ENCODE measurements at places on chromosomes 5 and 9.

DNA sequence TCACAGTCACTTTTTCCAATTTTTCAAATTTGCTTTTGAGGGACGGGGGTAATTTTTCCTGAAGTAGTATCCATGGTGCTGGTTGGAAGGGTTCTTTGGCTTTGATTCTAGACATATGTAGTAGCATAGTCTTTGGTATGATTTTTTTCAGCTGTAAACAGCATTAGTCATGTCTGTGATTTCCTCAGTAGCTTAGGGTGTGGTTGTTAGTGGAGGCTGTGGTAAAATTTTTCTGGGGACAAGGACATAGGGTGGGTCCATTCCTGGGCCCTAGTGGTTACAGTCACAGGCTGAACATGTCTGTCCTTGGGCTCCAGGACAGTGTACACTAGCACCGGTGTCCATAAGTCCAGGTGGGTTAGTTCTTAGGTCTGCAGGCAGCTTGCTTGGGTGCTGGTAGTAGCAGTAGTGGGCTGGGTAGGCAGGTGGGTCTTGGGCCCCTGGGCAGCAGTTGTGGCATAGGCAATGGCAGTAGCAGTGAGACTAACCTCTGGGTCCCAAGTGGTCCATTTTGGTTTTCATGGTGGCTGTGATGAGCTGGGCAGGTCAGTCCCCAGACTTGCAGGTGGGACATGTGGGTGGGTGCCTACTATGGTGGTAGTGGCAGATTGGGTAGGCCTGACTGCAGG lies 100.0 kb upstream of the CXCL14 start:
- no peak for DNase-seq

DNA sequence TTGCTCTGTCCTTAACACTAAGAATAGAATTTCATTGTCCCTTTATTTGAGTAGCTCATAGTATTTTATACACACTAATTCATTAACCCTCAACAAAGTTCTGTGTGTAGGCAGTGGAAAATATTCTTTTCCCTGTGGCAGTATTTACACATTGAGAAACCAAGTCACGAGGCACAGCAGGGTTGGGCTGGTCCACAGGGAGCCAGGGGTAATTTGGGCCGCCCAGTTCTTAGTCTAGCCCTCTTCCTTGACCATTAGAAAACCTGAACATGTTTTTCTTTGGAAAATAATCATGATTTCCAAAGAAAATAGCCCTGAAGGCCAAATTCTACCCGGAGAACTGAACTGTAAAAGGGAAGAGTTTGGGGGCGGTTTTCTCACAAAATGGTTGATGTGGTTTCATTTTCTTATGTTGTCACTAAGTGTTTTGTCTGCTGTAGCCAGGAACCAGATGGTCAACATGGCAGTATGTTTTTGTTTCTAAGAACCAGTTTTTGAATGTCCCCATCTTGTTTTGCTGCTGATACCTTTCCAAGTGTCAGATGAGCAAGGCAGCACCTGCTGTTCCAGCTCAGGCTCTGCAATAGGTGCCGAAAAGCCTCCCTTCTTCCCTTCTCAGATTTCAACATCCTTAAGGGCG lies 29.6 kb downstream of the ARHGEF28 start:
- no peak for DNase-seq

- DNase-seq = no peak
Measured at GRCh38 chr5:34957321-34957720, 28.0 kb downstream of the DNAJC21 start.

DNA sequence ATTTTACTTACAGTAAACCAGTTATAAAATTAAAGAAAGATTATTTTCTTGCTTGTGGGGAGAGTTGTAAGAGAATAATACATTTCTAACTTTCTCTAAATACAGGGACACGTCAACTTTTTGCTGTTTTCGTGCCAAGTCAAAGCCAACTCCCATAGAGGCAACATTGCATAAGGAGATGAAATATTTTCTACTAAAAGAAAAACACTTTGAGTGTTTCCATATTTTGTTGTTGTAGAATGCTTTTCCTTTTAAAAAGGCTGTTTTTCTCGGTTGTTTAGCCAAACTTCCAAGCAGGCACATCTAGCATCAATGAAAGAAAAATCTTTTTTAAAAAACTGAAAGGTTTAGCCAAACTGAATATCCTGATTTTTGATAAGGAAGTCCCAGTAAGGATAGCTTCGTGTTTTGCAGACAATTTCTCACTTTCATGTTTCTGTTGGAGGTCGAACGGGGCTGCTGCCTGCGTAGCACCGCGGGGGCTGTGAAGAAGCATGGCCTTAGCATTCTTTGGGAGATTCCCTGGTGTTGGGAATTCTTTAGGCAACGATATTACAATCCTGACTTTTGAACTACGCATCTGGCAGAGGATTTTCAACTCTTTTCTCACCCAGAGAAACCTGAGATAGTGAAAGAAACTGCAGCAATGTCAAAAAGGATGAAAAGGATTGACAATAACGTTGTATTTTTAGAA lies 108.1 kb upstream of the FBXL7 start:
- no peak for DNase-seq

- no peak for DNase-seq
Measured at GRCh38 chr9:24590432-24590831, 44.7 kb upstream of the IZUMO3 start.

DNA sequence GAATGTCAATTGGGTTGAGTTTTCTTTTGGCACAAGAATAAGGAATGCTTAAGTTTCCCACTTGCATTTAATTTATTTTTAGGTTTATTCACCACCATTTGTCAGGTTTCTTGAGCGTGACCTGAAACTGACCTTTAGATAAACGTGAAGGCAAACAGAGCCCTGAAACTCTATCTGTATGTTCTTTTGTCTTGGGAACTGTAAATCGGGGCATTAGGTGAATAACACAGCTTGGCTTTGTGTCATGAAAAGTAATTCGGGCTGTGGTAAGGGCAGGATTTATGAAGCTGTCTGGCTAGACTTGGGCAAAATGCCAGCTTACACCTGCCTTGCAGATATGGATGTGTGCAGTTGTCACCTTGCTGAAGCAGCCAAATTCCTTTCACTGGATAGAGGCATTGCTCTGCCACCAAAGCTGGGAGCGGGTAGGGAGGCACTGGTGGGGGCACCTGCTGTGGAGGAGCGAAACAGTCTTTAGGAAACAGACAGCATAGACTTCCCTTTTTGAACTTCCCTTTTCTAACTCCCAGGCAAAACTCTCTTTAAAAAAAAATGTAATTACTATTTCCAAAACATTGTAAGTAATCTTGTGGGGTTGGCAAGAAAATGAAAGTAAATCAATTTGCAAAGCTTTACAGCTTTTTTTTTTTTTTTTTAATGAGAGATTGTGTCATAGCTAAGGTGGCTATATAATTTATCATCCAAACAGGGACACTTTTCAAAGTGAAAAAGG lies 545.2 kb downstream of the CSNK1G3 start:
- no peak for DNase-seq

DNA sequence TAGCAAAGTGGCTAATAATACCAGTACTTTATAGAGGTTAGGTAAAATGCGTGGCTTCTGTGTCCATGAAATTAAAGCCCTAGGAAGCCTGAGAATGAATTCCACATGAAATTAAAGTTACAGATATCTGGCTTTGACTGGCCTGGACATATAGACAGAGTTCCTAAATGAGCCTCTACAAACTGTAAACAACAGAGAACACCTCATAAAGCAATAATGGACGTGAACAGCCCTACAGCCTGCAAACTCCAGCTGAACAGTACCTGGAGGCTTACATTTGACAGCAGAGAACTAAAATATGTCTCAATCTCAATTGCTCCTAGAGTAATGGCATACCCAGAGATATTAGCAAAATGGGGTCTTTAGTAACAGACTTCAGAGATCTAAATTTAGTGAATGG lies 28.7 kb downstream of the GOLPH3 start:
- DNase-seq = no peak

DNA sequence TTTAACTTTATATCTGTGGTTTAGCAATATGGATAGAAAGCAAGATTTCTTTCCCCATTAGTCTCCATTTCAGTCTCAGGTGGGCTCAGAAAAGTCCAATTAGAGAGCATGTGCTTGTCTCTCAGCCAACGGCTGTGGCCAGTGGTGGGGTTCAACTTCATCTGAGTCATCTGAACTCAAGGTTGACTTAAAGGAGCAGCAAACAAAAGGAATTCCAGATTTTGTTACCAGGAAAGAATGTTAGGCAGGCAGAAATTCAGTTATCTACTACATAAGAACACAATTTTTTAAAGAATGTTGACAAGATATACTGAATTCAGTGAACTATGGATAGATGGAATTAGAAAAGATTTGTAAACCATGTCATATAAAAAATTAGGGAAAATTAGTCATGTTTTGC lies 784.1 kb downstream of the MAT2B start:
- DNase-seq = no peak

Data from activated CD4-positive, alpha-beta T cell treated with anti-CD3 and anti-CD28 coated beads, Interleukin-2, Interleukin-4, amounts not matched to agents 100 ng/mL and 50 ng/mL, durations not matched to agents 16 hours and 8 hours (primary cell).